ENCODE measurements at places on chromosomes 5 and 9.

DNA sequence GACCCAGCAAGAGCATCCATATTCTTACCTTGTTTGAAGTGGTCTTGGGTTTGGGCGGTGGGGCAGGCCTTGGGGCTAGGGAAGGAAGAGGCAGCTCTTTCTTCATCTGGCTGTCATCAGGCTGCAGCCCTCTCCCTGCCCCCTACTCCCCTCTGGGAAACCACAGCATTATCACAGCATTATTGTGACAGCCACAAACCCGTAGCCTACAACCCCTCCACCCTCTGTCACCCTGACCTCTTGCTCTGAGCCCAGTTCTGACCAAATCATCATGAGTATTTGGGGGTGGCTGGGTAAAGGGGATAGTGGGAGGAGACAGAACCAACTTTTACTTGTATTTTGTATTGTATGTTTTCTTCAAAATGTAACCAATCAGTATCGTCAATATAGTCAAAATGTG lies 94.3 kb upstream of the ARRDC3 start:
- no peak for DNase-seq

GRCh38 chr9:127574072-127574993 lies 37.7 kb upstream of the STXBP1 start:
- DNase-seq, result no peak

GRCh38 chr9:115116421-115117284 lies 1.3 kb downstream of the TNC start:
- DNase-seq, result no peak

DNA sequence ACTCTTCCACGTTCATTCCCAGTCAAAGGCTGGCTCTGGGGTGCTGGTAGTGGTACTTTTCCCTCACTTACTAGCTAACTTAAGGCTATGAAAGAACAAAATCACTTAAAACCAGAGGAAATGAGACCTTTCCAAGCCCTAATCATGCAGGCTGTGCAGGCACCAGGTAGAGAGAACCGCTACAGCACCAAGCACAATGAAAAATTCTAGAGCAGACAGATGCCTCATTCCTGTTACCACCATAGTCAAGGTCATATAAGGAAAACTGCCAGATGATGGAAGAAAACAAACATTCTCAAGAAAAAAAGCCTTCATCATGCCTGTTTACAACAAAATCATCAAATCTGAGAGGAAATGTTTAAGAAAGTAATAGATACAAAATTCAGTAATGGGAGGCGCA lies 374.4 kb upstream of the PDE4D start:
- DNase-seq, result no peak

- no peak for DNase-seq
Observed at GRCh38 chr5:17113174-17113958, 104.1 kb upstream of the BASP1 start.

DNA sequence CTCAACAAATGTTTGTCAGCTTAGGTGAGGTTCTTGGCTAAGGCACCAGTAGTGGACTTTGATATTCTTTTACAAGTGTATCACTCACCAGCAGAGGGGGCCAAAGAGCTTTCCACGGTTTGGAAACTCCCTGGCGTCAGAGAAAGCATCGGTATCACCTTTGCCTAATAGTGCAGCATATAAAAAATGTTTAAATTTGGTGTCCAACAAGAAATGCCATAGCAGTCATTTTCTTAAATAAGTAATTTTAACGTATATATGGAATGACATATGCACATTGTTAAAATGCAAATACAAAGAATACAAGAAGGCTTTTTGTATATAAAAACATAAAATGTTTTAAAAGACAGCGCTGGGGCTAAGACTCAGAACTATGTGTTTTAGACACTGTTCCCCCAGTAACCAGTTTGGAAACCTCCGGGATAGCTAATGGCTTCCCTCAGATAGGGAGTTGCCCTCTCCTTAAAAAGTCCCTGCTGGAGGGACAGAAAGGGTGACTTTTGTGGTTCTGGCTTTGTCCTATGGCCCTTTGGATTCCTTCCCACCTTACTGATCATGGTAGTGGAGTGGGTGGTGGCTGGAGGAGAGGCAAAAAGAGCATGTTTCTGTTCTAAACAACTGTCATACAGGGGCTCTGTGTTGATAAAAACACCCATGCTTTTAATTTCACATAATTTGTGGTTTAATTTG lies 124.6 kb downstream of the GPBP1 start:
- DNase-seq, result peak; percentile 2

GRCh38 chr5:80608731-80609130 lies 38.7 kb upstream of the ANKRD34B start:
- DNase-seq, result no peak

- no peak for DNase-seq
Observed at GRCh38 chr5:56479696-56480077, 246.6 kb upstream of the ANKRD55 start.

DNA sequence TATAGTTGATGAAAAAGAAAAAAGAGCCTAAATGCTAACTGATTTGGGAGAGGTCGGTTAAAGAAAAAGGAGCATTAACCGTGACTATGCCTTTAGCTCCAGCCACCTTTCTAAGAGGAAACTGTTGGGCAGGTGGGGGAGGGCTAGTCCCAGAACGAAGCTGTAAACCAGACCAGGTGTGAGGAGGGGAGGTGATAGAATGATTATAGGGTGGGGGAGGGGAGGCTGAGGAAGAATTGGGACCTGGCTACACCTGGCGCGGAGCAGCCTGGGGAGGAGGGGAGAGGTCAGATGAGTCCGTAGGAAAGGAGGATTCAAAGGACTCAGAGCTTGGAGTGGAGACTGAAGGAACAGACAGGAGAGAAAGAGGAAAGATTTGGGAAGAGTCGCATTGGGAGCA lies 73.4 kb downstream of the PHAX start:
- no peak for DNase-seq

- no peak for DNase-seq
Observed at GRCh38 chr5:94043311-94043710, 301.9 kb upstream of the POU5F2 start.

GRCh38 chr9:33950371-33950770 lies 98.3 kb downstream of the UBAP2 start:
- DNase-seq, result no peak

- DNase-seq, result no peak
Observed at GRCh38 chr5:82799361-82800077, 277.7 kb downstream of the TMEM167A start.

GRCh38 chr5:97434021-97434420 lies 251.0 kb upstream of the RIOK2 start:
- DNase-seq, result no peak

- DNase-seq, result no peak
Observed at GRCh38 chr5:10030219-10030831, 219.4 kb downstream of the ATPSCKMT start.

- DNase-seq, result no peak
Observed at GRCh38 chr5:115575167-115576070, 26.9 kb downstream of the TICAM2 start.

DNA sequence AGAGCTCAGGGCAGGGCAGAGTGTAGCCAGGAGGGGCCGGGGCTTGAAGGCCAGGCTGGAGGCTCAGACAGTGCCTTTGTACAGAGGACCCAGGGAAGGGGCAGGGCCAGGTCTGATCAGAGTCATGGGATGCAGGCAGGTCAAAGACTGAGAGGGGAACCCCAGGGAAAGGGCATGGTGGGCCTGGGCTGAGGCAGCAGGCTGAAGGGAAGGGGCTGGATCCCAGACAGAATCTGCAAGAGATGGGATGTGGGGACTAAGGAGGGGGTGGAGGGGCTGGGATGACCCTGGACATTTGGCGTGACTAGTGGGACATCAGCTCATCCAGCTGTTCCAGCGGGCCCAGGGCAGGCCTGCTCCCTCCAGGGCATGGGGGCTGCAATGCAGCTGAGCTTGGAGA lies 15.5 kb upstream of the MRNIP start:
- DNase-seq, result no peak

- DNase-seq, result no peak
Observed at GRCh38 chr9:125893277-125893676, 146.1 kb downstream of the PBX3 start.

- DNase-seq, result no peak
Observed at GRCh38 chr9:69976152-69976551, 67.5 kb upstream of the MAMDC2 start.

DNA sequence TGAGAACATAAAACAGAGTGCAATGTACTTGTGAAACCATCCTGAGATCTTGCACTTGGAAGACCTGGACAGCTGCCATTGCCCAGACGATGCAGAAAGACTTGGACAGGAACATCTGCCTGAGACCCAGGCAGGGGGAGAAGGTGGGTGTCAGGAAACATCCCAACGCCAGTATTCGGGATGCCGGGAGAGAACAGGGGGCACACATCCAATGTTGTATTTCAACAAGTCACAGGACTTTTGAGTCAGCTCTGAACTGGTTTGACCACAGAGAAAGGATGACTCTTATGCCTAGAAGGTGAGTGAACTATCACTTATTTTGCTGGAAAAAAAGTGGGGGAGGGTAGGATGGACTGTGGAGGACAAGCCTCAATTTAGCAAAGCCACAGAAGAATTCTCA lies 124.6 kb downstream of the ROR2 start:
- DNase-seq, result no peak

DNA sequence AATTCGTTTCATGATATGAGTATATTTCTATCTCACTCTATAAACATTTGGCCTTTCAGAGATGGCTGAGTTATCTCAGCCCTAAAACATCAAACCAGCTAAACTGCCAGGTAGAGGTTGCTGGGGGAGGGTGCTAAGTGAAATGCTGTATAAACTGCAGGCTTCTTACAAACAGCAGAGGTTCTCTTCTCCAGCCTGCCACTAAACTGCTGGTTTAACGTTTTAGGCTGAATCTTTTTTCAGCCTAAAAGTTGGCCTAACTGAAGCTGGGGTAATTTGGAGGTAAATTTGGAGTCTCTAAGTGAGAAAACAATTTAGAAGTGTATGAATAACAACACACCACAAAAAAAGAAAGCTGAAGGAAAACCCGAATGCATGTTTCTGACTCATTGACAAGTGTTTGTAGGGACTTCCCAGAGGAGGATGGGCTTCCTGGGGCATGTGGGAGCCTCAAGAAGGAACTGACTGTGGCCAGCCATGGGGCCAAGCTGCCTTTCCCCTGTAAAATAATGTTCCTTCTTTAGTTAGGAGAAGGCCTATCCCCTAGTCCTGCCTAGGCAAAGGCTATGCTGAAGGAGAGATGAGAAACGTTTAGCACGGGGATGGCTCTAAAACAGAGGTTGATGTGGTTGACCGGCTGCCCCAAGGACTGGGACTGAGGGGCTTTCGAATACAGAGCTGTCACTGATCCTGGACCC lies 44.3 kb downstream of the SLC28A3 start:
- no peak for DNase-seq

- DNase-seq, result no peak
Observed at GRCh38 chr9:98964911-98965336, 21.2 kb downstream of the COL15A1 start.

GRCh38 chr5:172828911-172829431 lies 5.1 kb upstream of the ERGIC1 start:
- no peak for DNase-seq

- no peak for DNase-seq
Observed at GRCh38 chr5:78527925-78528324, 120.6 kb downstream of the LHFPL2 start.

GRCh38 chr9:112863214-112863613 lies 27.5 kb downstream of the SLC46A2 start:
- DNase-seq, result no peak

DNA sequence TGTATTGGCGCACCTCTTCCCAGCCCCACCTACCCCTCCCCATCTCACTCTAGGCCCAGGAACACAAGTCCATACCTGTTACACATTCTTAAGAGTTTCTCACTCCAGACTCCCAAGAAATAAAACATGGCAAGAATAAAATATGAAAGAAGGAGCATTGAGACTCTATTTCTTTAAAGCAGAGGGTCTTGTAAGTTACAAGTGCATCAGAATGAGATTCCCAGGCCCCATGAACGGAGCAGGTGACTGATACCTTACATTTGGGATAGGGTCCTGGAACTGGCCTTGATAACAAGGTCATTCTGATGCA lies 5.7 kb downstream of the EGR1 start:
- DNase-seq, result no peak

GRCh38 chr5:143472576-143472975 lies 69.1 kb upstream of the NR3C1 start:
- DNase-seq, result no peak

DNA sequence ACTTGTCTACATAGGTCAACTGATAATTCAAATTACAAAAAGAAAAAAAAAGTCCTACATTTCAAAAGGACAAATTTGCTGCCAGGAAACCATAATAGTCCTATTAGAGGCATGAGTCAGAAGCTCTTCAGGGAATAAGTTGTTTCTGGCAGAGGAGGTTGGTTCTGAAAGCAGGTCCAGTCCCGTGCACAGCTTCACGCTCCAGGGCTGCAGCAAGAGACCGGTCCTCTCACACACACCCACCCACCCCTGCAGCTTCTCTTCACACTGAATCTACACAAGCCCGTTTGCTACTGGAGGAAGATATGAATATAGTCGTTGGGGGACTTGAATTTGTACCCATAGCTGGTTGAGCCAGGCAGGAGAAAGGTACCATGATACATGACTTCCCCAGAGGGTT lies 36.9 kb upstream of the SLC1A3 start:
- DNase-seq, result no peak

DNA sequence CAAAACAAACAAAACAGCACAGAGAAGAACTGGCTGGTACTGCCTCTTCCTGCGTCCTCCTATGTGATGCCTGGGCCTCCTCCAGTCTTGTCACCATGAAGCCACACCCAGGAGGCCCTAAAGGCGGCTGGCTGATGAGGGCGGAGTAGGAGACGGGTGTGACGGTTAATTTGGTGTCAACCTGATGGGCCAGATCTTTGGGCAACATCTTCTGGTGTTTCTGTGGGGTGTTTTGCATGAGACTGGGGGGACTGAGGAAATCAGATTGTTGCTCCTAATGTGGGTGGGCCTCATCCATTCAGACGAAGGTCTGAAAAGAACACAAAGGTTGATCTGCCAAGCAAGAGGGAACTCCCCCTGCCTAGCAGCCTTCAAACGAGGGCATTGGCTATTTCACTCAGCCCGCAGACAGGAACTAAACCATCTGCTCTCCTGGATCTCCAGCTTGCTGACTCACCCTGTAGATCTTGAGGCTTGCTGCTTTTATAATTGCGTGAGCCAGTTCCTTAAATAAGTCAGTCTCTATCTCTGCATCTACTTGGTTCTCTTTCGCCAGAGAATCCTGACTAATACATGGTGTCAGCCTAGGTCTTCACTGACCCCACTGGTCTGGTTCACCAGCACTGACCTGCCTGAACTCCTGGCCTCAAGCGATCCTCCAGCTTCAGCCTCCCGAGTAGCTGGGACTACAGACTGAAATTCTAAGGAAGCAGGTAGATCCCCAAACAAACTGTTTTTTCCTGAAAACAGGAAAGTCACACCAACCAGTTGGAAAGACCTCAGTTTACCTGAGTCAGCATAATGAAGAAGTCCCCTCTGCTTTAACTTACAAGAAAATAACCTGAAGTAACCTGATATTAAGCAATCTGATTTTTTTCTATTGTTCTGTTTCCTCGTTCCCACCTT lies 12.8 kb upstream of the ZFP62 start:
- no peak for DNase-seq

- no peak for DNase-seq
Observed at GRCh38 chr9:135012166-135012565, 75.3 kb upstream of the OLFM1 start.

- no peak for DNase-seq
Observed at GRCh38 chr5:117454716-117455212, 880.1 kb upstream of the SEMA6A start.

All from frontal cortex (tissue), 4 donors.